Stimulated activated CD4-positive, alpha-beta T cell treated with anti-CD3 and anti-CD28 coated beads, Interleukin-12 subunit alpha, Interleukin-12 subunit beta, amount 100 ng/mL, for 4 hours (primary cell): ENCODE measurements at places on chromosomes 16 and 17.

DNA sequence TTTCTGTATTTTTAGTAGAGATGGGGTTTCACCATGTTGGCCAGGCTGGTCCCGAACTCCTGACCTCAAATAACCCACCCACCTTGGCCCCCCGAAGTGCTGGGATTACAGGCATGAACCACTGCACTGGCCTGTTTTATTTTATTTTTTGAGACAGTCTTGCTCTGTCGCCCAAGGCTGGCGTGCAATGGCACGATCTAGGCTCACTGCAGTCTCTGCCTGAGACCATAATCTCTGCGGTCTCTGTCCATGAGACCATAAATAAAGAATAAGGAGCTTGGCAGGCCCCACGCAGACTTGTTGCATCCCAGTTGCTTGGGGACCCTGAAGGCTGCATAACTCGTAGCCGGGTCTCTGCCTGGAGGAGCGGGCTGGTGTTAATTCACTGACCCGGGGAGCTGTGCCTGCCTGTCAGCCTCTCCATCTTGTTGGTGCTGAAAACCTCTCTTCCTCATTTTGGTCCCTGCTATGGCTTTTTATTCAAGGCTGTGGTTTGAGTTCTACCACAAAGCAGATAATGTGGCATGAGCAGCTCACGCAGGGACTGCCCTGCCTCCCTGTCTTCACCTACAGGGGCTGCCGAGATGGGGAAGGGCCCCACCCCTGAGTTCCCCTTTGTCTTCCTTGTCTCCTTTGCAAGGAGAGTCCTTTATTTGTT is 82.1 kb downstream of the MSI2 start:
- DNase-seq: no peak

DNA sequence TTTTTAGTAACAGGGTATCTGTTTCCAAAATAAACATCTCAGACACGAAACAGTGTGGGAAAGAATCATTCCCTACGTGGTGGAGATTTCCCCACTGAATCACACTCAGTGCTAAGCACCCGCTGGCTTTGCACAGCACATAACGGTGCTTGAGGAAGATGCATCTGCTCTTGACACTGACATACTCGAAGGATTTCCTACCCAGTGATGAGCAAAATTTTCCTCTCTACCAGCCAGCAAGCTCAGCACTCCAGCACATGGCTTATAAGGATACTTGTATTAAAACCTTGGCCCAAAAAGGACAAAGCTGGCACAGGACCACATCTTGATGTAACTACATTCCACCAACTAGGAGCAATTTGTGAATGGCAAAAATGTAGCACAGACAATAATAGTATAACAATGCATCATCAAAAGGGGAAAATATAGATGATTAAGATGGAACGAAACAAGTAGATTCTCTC is 59.0 kb downstream of the ANKFY1 start:
- no peak for DNase-seq

- DNase-seq: peak; percentile 3
These were observed 86.8 kb downstream of the USP32 start for GRCh38 chr17:60305141-60305540.

DNA sequence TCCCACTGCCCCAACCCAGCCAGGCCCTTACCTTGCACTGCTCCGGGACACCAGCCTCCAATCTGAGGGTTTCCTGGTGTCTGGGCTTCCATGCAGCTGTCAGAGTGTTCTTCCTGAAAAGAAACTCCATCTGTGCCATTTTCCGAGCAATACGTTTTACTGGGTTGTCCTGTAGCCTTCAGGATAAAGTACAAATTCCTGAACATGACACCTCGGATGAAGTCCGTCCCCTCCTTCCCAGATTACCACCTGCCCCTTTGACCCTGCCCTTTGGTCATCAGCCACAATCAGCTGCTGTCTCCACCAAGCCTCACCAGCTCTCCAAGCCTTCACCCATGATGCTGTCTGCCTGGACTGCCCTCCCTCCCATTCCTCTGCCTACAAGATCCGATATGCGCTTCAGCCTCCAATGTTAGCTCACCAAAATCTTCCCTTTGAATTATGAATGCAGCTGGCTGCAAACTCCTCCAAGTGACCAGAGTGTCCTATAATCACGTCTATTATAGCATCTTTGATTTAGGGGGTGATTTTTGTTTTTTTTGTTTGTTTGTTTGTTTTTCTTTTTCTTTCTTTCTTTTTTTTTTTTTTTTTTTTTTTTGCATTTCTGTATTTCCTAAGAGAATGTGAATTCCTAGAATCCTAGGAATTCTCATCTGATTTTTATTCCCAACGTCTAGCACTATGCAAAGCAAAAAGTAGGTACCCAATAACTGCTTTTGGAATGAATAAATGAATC is 60.6 kb upstream of the KIFC3 start:
- no peak for DNase-seq

DNA sequence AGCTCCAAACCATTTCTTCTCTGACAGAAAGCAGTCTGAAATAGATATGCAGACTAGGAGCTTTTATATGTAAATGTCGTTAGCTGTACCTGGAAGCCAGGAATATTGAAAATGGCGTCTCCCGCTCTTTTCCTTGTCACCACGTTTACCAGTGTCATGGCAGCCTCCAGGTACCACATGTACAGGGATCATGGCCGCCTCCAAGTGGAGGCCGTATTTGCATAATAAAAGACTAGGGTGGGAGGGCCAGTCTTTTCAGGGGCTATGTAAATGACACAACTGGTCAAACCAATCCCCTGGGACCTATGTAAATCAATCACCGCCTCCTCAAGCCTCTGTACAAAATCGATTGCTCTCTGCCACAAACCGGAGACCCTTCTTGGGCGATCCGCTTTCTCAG is 54.3 kb downstream of the MYOCD start:
- no peak for DNase-seq

- DNase-seq: no peak
These were observed 35.1 kb upstream of the MGAT5B start for GRCh38 chr17:76833034-76833644.

- DNase-seq: no peak
These were observed 35.3 kb downstream of the NTN1 start for GRCh38 chr17:9056566-9056965.

DNA sequence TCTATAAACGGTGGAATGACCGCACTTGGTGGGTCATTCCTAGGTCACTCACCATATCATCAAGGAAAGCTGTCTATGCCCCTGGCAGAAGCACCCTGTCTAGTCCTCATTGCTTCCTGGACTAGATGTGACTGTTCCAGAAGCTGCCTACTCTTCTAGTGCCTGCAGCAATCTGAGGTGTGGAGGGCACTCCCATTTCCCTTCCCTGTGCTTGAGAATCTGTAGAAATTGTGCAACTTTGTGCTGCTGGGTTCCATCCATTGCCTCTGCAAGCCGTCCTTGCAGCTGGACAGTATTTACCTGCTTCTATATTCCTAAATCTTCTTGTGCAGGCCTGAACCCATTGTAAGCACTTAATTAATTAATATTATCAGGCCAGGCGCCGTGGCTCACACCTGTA is 52.1 kb downstream of the CACNG3 start:
- DNase-seq: no peak

DNA sequence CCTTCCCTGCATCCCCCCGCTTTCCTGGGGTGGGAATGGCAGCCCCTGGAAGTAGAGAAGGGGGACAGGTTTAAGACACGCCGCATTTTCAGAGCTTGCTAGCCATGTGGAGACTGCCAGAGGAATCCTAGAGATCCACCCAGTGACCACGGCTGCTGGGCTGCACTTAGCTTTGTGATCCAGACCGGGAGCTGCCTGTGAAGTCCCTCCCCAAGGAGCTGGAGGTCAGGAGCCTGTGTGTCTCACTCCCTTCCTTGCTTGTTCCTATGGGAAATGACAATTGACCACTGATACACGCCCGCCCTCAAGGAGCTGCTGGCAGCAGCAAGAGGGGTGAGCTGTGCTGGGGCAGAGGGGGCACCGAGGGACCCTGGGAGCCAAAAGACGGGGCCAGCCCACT is 73.7 kb downstream of the SREBF1 start:
- DNase-seq: no peak

- DNase-seq: no peak
These were observed 3.6 kb upstream of the HIC1 start for GRCh38 chr17:2051061-2051932.

DNA sequence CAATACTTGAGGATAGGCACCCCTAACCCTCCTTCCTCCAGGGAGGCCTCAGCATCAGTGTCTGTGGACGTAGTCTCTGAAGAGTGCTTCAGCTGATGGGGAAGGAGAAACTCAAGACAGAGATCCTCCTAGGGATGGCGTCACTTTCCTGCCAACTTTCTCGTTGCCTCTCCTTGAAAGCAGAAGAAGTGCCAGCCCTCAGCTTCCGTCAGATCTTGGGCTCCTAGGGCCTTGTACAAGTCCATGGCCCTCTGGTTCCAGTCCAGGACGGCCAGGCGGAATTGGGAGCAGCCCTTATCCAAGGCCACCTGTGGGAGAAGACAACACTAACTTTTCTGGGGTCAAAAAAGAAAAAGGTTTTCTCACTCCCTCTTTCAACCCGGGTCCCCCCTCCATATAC is 1.3 kb downstream of the SAT2 start:
- no peak for DNase-seq

DNA sequence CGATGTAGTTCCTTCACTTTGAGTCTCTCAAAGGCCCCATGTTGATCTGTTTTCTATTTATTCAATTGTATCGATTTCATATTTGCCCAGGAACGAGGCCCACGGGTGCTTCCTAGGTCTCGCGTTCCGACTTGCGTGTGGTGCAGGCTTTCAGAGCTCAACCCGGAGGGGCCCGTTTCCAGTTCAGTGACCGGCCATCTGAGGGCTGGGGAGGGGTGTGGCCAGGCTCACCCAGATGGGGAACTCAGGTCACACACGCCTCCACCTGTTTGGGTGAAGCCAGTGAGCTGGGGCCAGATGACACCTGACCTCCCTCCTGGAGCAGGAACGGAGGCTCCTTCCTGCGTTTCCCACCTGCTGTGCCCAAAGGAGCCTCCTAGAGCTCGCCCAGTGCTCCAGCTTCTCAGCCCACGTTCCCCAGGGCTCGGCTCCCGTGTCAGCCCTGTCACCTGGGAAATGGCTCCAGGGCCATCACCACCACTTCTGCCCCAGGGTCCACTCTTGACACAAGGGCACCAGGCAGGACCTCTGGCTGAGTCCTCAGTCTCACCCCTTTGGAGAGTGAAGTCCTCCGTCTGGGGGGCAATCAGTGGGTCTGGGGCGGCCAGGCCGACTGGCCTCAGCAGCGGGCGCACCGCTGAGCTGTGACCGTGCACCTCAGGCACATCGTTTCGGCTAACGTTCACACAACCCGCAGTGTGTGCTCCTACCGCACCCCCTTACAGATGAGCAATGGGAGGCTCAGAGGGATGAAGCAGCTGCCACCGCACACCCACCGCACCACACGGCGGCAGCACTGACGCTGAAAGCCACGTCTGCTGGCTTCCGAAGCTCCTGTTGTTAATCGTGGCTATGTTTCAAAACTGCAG is 18.0 kb downstream of the FOXF1 start:
- no peak for DNase-seq

GRCh38 chr17:36837195-36837938 is 99.9 kb upstream of the LHX1 start:
- no peak for DNase-seq

- DNase-seq: no peak
These were observed 47.0 kb upstream of the GSG1L start for GRCh38 chr16:28110479-28110878.

DNA sequence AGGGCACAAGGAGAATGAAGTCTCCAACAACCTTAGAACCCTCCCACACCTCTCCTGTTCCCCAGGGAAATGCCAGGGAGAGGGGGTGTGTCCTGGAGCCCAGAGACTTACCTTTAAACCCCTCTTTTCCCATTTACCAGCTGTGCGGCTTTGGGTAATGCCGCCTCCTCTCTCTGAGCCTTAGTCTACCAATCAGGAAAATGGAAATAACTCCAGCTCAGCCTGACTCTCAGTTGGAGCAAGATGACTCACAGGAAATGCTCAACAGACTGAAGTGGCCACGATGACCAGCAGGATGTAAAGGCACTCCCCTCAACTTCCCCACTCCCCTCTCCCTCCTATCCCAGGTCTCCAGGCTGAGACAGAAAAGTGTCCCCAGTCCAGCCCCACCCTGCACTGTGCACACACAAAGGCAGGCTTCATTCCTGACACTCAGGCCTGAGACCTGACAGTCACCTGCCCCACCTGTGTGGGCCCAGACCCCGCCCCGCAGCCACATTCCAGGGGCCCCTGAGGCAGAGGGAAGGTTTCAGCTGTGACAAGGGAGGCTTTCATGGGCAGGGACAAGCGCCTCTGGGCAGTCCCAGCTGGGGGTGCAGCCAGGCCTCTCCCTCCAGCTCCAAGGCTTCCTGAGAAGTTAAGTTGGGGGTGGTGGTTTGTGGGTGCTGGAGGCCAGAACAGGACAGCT is 3.0 kb upstream of the KRT15 start:
- DNase-seq: no peak

GRCh38 chr17:62892061-62892675 is 73.9 kb upstream of the TANC2 start:
- DNase-seq: no peak

DNA sequence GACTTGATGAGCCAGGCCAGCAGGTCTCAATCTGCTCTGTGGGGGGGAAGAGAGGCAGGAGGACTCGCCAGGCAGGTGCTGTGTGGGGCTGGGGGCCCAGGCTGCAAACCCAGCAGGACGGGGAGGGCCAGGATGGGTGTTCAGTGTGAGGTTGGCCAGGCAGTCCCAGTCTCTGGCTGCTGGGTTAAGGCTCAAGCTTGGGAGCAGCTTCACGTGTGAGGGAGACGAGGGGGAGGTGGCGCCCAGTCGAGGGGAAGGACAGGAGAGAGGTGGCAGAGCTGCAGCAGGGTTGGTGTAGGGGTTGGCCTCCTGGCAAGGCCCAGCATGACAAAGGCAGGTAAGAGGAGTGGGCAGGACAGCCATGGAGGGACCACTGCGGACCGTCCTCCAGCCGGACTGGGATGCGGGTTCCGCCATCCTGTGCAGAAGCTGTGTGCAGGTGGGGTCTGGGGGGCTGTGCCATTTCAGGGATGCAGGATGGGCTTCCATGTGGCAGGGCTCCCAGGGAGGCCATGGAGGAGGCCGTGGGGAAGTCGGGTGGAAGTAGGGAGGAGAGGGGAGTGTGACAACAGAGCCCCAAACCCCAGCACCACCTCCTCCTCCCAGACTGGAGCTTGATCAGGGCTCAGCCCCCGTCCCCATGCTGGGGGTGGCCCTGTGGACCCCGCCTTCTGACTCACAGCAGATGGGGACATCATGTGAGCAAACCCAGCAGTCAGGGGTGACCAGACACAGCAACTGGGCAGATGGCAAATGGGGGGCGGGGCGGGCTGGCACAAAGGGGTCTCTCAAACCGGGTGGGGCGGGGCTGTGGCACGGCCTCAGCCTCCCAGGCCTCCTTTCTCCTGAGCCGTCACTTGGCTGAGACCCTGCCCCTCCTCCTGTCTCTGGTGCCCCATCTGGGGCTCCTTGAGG is 2.8 kb downstream of the ADGRG1 start:
- no peak for DNase-seq

GRCh38 chr17:14057591-14057990 is 11.7 kb upstream of the COX10 start:
- DNase-seq: no peak

GRCh38 chr16:69277413-69277812 is 33.7 kb upstream of the VPS4A start:
- no peak for DNase-seq
